Thoracic aorta (tissue), 2 donors: ENCODE measurements at places on chromosomes 13 and 19.

DNA sequence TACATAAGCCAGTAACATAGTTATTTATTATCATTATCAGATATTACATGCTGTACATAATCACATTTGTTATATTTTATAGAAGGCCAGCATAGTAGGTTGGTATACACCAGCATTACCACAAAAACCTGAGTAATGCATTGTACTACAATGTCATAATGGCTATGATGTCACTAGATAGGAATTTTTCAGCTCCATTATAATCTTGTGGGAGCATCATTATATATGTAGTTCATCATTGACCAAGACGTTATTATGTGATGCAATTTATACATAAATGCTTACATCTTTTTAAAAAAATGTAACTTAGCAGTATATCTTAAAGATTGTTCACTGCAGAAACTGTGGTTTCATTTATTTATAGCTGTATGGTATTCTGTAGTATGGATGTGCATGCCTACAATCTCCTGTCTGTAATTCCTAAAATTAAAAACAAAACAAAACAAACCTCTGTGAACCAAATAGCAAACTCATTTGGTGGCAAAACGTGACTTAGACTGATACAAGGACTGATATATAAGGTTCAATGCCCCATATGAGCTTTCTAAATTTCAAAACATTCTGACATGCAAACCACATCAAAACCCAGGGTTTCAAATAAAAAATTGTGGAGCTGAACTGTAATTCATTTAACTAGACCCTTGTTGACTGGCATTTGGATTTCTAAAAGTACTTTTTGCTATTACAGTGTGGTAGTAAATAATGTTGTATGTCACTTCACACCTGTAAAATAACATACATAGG lies 250.9 kb downstream of the DLEU7 start:
- no peak overlapping the region for H3K4me3 ChIP-seq
- no peaks in the 10 kb centered on the region for H3K27me3 ChIP-seq
- H3K36me3 ChIP-seq: no peaks in the 10 kb centered on the region

- no peak for DNase-seq
- H3K4me1 ChIP-seq: no peaks in the 10 kb centered on the region
- H3K4me3 ChIP-seq: no peak overlapping the region
- H3K36me3 ChIP-seq: no peaks in the 10 kb centered on the region
Measured at GRCh38 chr13:54078271-54078870, 1049.8 kb downstream of the OLFM4 start.

- no peaks in the 10 kb centered on the region for H3K36me3 ChIP-seq
- peak; percentile 70 for DNase-seq
- H3K27ac ChIP-seq: peak overlapping the region; percentile 65
- H3K4me1 ChIP-seq: peaks cover 76% of the 10 kb centered on the region
Measured at GRCh38 chr19:18500799-18501198, 21.1 kb downstream of the ELL start.

GRCh38 chr13:46801858-46802257 lies 4.9 kb upstream of the ESD start:
- H3K27ac ChIP-seq: no peak overlapping the region
- peaks cover 6% of the 10 kb centered on the region for H3K4me1 ChIP-seq
- H3K27me3 ChIP-seq: no peaks in the 10 kb centered on the region
- H3K36me3 ChIP-seq: no peaks in the 10 kb centered on the region
- DNase-seq: no peak

GRCh38 chr13:50708461-50708860 lies 135.0 kb downstream of the DLEU7 start:
- H3K36me3 ChIP-seq: no peaks in the 10 kb centered on the region
- H3K4me3 ChIP-seq: no peak overlapping the region
- H3K27me3 ChIP-seq: no peaks in the 10 kb centered on the region
- no peaks in the 10 kb centered on the region for H3K4me1 ChIP-seq

- peaks cover 3% of the 10 kb centered on the region for H3K4me1 ChIP-seq
- no peak overlapping the region for H3K4me3 ChIP-seq
Measured at GRCh38 chr13:49046002-49046401, 70.3 kb downstream of the FNDC3A start.

DNA sequence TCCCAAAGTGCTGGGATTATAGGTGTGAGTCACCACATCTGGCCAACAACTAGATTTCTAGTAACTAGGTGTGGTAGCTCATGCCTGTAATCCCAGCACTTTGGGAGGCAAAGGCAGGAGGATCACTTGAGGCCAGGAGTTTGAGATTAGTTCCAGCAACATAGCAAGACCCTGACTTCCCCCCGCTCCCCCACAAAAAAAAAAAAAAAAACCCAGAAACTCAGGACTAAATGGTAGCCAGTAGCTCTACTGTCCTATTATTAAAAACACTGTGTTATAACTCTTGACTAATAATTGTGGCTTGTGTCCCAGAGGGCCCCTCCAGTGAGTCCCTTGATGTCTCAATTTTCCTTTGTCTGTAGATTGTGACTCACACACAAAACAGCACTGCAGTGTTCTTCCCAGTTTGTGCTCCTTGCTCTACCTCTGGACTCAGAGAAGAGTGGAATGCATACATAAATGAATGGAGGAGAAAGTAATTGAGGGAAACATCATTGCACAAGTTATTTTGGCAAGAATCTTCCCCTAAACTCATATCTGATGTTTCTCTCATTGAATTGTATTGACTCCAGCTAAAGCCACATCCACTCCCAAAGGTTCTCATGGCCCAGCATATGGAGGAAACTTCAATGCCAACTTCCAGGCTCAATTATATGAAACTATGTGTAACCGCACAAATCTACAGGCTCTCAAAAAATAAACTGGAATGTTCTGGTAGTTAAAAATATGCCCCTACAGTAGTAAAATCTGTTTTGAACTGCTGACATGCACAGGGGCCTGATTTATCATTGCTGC lies 8.8 kb downstream of the TPT1 start:
- H3K4me3 ChIP-seq: no peak overlapping the region
- H3K27ac ChIP-seq: no peak overlapping the region
- H3K27me3 ChIP-seq: no peaks in the 10 kb centered on the region
- DNase-seq: no peak
- H3K4me1 ChIP-seq: peaks cover 65% of the 10 kb centered on the region

GRCh38 chr19:49125025-49125731 lies 5.8 kb downstream of the PPFIA3 start:
- H3K27me3 ChIP-seq: no peaks in the 10 kb centered on the region
- no peaks in the 10 kb centered on the region for H3K36me3 ChIP-seq

- H3K36me3 ChIP-seq: no peaks in the 10 kb centered on the region
- H3K27me3 ChIP-seq: no peaks in the 10 kb centered on the region
- peak overlapping the region; percentile 67 for H3K27ac ChIP-seq
- no peak for DNase-seq
- H3K4me3 ChIP-seq: no peak overlapping the region
Measured at GRCh38 chr19:32372726-32373517, 27.5 kb downstream of the ZNF507 start.

- DNase-seq: no peak
- peak within 1 kb of the TSS; percentile 56 for H3K4me3 ChIP-seq
- no peak within 1 kb of the TSS for H3K27ac ChIP-seq
- peaks cover 6% of the 10 kb centered on the region for H3K4me1 ChIP-seq
Measured at GRCh38 chr13:45851171-45851921, at the start of gene SIAH3. Gene SIAH3, minus strand, starts transcription at chr13:45851753. Its CDS starts 124 bp downstream, at chr13:45851629.

- H3K36me3 ChIP-seq: no peaks in the 10 kb centered on the region
- no peaks in the 10 kb centered on the region for H3K27me3 ChIP-seq
- no peak overlapping the region for H3K27ac ChIP-seq
- no peak for DNase-seq
- H3K4me1 ChIP-seq: no peaks in the 10 kb centered on the region
Measured at GRCh38 chr13:24135674-24136300, 24.7 kb upstream of the SPATA13 start.

GRCh38 chr19:5967994-5968430 lies 9.9 kb downstream of the RANBP3 start:
- no peak for DNase-seq
- H3K36me3 ChIP-seq: no peaks in the 10 kb centered on the region
- no peaks in the 10 kb centered on the region for H3K27me3 ChIP-seq
- H3K27ac ChIP-seq: no peak overlapping the region
- peaks cover 32% of the 10 kb centered on the region for H3K4me1 ChIP-seq

- H3K4me1 ChIP-seq: peaks cover 41% of the 10 kb centered on the region
- H3K36me3 ChIP-seq: peaks cover 35% of the 10 kb centered on the region
Measured at GRCh38 chr13:109783447-109783814, 3.0 kb downstream of the IRS2 start.

- H3K4me1 ChIP-seq: no peaks in the 10 kb centered on the region
- no peak overlapping the region for H3K27ac ChIP-seq
- peaks cover 14% of the 10 kb centered on the region for H3K36me3 ChIP-seq
- no peak for DNase-seq
- H3K4me3 ChIP-seq: no peak overlapping the region
Measured at GRCh38 chr19:2811735-2812413, 7.8 kb upstream of the ZNF554 start.

DNA sequence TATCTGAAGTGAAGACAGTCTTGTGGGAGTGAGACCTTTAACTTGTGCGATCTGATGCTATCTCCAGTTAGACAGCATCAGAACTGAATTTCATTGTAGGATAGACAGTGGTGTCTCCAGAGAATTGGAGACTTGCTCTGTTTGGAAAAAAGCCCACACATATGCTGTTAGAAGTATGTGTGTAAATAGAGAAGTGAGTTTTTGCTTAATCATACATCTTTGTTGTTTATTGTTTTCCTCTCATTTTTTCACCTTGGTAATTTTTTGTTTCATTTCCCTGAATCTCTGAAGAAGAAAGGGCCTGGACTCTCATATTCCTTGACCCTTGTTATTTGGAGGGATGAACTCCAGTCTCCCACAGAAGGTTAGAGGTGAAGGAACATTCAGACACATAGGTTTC lies 21.8 kb downstream of the FPR3 start:
- H3K36me3 ChIP-seq: no peaks in the 10 kb centered on the region
- no peak for DNase-seq
- H3K27ac ChIP-seq: no peak overlapping the region
- no peaks in the 10 kb centered on the region for H3K27me3 ChIP-seq

GRCh38 chr13:50766013-50766412 lies 77.5 kb downstream of the DLEU7 start:
- no peaks in the 10 kb centered on the region for H3K27me3 ChIP-seq
- no peaks in the 10 kb centered on the region for H3K36me3 ChIP-seq
- no peak overlapping the region for H3K4me3 ChIP-seq
- DNase-seq: no peak
- no peaks in the 10 kb centered on the region for H3K4me1 ChIP-seq
- H3K27ac ChIP-seq: no peak overlapping the region

DNA sequence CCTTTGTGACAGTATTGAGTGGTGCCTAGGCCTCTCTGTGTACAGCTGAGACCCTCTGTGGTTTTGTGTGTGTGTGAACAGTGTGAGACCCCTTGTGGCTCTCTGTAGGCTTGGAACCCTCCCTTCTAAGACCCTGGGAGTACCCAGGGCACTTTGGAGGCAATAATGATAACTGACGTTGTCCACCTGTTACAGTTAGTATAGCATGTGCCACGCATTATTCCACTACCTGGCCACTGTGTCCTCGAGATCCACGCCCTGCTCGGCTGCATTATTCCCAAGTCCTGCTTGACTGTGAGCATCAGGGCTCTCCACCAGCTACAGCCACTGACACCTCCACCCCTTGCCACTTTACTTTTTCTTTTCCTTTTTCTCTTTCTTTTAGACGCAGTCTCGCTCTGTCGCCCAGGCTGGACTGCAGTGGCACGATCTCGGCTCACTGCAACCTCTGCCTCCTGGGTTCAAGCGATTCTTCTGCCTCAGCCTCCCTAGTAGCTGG lies 2.0 kb downstream of the GRAMD1A start:
- H3K36me3 ChIP-seq: no peaks in the 10 kb centered on the region
- DNase-seq: no peak
- H3K4me3 ChIP-seq: no peak overlapping the region
- peaks cover 50% of the 10 kb centered on the region for H3K4me1 ChIP-seq
- no peak overlapping the region for H3K27ac ChIP-seq

- no peak overlapping the region for H3K27ac ChIP-seq
- no peaks in the 10 kb centered on the region for H3K36me3 ChIP-seq
- peaks cover 10% of the 10 kb centered on the region for H3K4me1 ChIP-seq
- no peak overlapping the region for H3K4me3 ChIP-seq
Measured at GRCh38 chr13:92717857-92718256, 508.8 kb upstream of the GPC6 start.

DNA sequence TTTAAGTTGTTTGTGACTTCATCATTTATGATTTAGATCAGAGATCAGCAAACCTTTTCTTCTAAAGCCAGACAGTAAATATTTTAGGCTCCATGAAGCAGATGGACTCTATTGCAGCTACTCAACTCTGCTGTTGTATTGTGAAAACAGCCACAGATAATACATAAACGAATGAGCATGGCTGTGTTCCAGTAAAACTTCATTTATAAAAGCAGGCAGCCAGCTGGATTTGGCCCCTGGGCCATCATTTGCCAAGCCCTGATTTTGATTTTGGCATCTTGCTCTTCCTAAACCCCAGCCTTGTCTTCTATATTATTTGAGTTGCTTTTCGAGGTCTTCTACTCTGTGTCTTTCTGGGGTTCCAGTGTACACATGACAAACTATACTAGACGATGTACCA lies 41.3 kb downstream of the RNASEH2B start:
- H3K4me3 ChIP-seq: no peak overlapping the region
- H3K27me3 ChIP-seq: no peaks in the 10 kb centered on the region
- no peaks in the 10 kb centered on the region for H3K36me3 ChIP-seq
- no peaks in the 10 kb centered on the region for H3K4me1 ChIP-seq
- no peak overlapping the region for H3K27ac ChIP-seq

DNA sequence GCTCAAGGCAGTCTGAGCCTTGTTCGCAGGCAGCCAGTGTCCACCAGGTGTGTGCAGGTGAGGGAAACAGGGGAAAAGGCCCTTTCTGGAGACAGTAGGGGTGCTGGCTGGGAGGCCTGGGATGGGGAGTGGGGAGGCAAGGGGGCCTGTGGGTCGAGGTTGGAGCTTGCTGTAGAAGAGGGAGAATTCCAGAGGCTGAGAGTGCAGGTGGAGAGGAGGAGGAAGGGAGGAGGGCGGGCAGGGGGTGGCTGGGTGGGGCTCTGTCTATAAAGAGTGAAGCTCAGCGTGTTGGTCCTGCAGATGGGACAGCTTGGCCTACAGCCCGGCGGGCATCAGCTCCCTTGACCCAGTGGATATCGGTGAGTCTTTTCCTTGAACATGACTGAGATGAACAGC lies at the start of gene CCL25:
Gene CCL25 (plus strand): TSS at position 297 of the 396 bp plus-strand sequence. CDS start 290 bp downstream, outside the sequence.
- H3K27ac ChIP-seq: no peak within 1 kb of the TSS
- no peaks in the 10 kb centered on the region for H3K36me3 ChIP-seq
- H3K4me3 ChIP-seq: no peak within 1 kb of the TSS
- H3K27me3 ChIP-seq: no peaks in the 10 kb centered on the region
- peaks cover 5% of the 10 kb centered on the region for H3K4me1 ChIP-seq
- no peak for DNase-seq

- H3K4me1 ChIP-seq: no peaks in the 10 kb centered on the region
- DNase-seq: no peak
- no peak overlapping the region for H3K27ac ChIP-seq
Measured at GRCh38 chr19:10144361-10144760, 24.7 kb upstream of the EIF3G start.

DNA sequence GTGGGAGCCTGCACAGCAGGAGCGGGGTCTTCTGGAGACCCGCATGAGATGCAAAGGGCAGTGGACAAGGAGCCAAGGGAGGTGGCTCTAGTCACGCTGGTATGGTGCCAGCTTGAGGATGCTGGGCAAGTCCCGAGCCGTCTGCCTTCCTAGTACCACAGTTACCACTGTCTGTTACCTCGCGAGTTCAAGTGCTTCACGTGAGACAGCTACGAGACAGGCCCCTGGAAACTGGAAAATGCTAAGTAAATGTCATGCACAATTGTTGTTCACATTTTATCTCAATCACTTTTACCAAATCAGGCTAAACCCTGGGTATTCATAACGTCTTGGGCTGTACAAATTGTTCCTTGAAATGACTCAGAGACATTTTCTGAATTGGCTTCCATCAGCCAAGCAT lies 155.7 kb downstream of the TNFRSF19 start:
- DNase-seq: no peak
- peak overlapping the region; percentile 78 for H3K27ac ChIP-seq
- peaks cover 7% of the 10 kb centered on the region for H3K4me1 ChIP-seq
- peaks cover 4% of the 10 kb centered on the region for H3K36me3 ChIP-seq

GRCh38 chr13:49667773-49668172 lies 23.5 kb downstream of the EBPL start:
- peaks cover 4% of the 10 kb centered on the region for H3K36me3 ChIP-seq
- H3K27ac ChIP-seq: no peak overlapping the region
- no peaks in the 10 kb centered on the region for H3K4me1 ChIP-seq
- DNase-seq: no peak
- no peaks in the 10 kb centered on the region for H3K27me3 ChIP-seq
